ENCODE measurements at places on chromosomes 5 and 9. TPM values are rescaled to one million over a fixed set of nuclear protein-coding genes. Genes with fewer than 3 reads are reported as not detected.

FBP2 gene
- not detected for total RNA-seq

ACTL7A gene
- total RNA-seq = not detected

PTPRD gene
- total RNA-seq = 110 TPM

CD74 gene
- 22.1 TPM for total RNA-seq

ANKRD34B gene
- 0.09 TPM for total RNA-seq

RNF183 gene
- 0.50 TPM for total RNA-seq

OTP gene
- not detected for total RNA-seq

RNF208 gene
- total RNA-seq = 27.3 TPM

KCNIP1 gene
- total RNA-seq = not detected

RNF145 gene
- 50.4 TPM for total RNA-seq

DNA sequence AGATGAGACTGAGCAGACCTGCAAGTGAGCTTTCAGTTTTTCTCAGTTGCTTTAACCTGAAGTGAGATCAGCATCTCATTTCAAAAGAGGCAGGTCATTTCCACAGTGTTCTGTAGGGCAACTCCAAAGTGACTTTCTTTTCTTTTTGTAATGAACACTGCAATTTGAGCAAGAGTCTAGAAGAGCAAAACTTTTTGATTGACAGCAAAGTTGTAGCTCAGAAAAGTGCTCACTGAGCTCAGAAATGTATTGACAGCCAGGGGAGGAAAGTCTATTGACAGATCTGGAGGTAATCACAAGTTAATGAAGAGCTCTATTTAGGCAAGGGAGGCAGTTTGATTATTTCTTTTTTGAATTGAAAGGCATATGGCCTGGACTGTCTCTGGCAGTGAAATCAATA, 54.6 kb downstream of the LRRC70 start:
- no peak for DNase-seq

DNA sequence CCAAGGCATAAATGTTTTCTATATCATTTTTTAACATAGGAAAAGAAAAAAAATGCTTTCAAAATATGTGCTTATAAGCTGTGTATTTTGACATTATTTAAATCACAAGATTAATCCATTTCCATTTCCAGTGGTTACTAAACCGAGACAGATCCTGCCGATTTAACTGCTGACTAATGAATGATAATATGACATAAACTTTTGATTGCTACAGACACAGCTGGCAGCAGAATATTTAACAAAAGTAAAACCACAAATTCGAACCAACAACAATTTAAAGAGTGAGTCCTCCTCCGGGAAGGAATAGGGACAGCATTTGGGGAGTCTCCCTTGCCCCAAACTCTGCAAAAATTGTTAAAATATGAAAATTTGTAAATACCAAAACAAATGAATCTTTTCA, 401.3 kb upstream of the DAB2 start:
- DNase-seq = no peak

DNA sequence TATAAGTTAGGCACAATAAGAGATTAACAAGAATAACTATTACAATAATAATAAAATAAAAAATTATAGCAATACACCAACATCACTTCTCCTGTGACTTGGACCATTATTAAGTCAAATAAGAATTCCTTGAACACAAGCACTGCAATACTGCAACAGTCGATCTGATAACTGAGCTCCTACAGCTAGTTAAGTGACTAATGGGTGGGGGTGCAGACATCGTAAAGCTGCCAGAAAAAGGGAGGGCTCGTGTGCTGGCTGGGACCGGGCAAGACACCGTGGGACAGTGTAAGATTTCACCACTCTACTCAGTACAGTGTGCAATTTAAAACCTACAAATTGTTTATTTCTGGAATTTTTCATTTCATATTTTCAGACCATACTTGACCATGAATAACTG, 78.8 kb downstream of the SNX24 start:
- DNase-seq = no peak

- DNase-seq = no peak
Observed at GRCh38 chr9:8643464-8643863, 843.9 kb upstream of the DMAC1 start.

- no peak for DNase-seq
Observed at GRCh38 chr5:113017881-113018635, 41.5 kb downstream of the DCP2 start.

- DNase-seq = no peak
Observed at GRCh38 chr5:137632716-137633115, 103.2 kb downstream of the KLHL3 start.

DNA sequence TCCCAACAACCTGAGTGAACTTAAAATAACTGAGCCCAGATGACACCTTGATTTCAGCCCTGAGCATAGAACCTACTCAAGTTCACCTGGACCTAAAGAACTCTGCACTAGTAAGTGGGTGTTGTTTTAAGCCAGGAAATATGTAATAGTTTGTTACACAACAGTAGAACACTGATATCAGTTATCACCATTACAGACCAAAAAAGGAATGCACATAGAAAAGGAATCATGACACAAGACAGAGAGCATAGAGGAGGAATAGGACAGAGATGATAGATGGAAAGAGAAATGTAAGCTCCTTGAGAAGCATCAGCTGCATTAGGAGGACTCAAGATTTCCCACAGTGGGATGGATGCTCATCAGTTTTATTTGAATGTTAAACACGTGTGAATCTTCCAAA, 1096.9 kb upstream of the SEMA6A start:
- no peak for DNase-seq

DNA sequence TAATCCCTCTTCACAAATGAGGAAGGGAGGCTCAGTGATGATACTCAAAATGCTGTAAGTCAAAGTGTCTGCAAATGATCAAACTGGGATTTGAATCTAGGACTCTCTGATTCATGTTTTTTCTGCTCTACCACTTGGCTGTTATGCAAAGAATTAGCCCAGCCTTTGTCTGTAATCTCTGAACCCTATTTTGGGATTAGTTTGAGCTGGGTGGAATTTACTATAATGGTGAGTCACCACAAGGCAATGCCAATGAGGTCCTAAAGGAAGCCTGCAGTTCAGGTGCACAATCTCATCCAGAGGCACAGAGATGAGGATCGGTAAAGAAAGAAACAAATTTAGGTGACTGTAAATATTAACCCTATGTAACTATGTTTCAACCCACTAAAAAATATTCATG, 29.2 kb downstream of the RFK start:
- no peak for DNase-seq

GRCh38 chr5:11642438-11642837, 261.8 kb downstream of the CTNND2 start:
- no peak for DNase-seq

DNA sequence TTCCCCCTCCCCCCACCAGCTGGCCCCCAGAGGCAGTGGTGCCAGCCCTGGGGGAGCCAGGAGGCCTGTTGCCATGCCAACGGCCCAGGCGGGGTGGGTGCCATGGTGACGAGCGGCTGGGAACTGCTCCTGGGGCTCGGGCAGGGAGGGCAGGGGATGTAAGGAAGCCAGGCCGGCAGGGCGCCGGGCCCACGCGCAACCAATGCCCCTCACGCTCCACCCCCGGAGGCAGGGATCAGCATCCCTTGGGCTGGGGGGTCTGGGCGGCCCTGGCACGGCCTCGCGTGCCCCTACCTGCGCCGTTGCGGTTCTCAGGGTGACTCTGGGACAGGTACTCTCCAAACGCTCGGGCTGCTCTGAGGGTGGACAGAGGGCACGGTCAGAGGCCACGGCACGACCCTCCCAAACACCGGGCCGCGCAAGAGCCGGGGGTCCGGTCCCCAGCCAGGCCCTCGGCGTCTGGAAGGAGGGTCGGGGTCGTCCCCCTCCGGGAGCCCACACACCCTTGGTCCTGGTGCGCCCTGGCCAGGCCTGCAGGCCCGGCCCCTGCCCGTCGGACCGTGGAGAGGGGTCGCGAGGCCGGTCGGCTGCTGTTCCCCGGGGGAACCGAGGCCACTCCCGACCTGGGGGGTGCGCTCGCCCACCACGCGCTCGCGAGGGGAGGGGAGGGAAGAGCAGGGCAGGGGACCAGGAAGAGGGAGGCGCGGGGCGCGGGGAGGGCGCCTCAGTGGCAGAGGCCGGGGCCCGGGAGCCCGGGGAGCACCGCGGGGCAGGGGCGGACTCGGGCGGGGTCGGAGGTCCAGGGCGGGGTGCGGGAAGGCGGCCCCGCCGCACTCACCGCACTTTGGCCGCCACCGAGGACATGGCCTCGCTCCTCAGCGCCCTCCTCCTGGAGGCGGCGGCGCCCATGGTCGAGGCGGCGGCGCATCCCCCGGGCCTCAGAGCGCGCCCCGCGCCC, 661 bp downstream of the NSMF start:
- no peak for DNase-seq

GRCh38 chr9:113368982-113369854, 7.6 kb downstream of the HDHD3 start:
- DNase-seq = no peak

DNA sequence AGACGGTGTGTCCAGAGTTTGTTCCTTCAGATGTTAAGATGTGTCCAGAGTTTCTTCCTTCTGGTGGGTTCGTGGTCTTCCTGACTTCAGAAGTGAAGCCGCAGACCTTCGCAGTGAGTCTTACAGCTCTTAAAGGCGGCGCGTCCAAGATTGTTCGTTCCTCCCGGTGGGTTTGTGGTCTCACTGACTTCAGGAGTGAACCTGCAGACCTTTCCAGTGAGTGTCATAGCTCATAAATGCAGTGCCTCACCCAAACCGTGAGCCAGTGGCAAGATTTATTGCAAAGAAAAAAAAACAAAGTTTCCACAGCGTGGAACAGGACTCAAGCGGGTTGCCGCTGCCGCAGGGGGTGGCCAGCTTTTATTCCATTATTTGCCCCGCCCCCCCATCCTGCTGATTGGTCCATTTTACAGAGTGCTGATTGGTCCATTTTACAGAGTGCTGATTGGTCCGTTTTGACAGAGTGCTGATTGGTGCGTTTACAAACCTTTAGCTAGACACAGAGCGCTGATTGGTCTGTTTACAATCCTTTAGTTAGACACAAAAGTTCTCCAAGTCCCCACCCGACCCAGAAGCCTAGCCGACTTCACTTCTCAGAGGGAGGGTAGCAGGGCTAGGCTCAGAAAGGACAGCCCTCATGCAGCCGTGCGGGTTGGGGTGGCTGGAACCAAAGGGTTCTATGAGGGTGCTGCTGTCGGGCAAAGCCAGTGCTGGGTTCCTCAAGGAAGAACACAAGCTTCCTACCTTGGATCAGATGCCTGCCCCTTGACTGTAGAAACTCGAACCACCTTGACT, 9.1 kb upstream of the RNF130 start:
- no peak for DNase-seq

DNA sequence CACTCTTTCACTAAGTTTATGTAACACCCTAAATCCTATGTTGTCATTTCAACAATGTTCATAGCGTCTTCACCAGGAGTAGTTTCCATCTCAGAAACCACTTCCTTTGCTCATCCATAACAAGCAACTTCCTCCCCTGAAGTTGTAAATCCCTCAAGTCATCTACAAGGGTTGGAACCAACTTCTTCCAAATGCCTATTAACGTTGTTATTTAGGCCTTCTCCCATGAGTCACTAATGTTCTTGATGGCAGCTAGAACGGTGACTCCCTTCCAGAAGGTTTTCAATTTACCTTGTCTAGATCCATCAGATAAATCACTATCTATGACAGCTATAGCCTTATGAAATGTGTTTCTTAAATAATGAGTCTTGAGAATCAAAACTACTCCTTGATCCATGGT, 73.3 kb upstream of the TARS1 start:
- DNase-seq = no peak

- no peak for DNase-seq
Observed at GRCh38 chr9:103789686-103790085, 304.4 kb upstream of the SMC2 start.

GRCh38 chr9:18947892-18948339, 85.1 kb downstream of the SAXO1 start:
- DNase-seq = no peak

Measured in endodermal cell (in vitro differentiated cells).